Fibroblast of pulmonary artery (primary cell): ENCODE measurements at places on chromosomes 5 and 9.
A peak's percentile ranks its signal among the peaks of the same experiment; 100 is the strongest.

DNA sequence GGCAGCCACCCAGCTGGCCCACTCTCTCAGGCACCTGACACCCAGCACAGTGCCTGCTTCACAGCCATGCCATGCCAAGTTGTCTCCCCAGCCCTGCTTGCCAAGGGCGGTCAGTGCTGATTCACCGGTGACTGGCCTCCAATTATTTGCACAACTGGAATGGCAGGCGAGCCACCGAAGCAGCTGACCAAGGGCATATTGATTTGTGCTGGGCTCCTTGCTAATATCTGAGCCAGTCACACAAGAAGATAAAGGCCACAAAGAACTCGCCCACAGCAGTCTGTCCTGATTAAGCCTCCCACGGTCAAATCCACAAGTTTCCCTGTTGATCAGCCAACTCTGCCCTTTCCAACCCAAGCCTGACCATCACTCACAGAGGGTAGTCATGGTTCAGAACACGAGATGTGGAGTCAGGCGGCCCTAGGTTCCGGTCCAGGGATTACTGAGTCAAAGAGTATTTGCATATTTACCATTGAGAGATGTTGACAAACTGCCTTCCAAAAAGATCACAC is 6.4 kb upstream of the EEIG1 start:
- DNase-seq: no peak

GRCh38 chr9:124210697-124211096 is 47.1 kb upstream of the NEK6 start:
- DNase-seq: no peak

- peak; percentile 38 for DNase-seq
Measured at GRCh38 chr5:173885475-173886010, 2.6 kb upstream of the CPEB4 start.

DNA sequence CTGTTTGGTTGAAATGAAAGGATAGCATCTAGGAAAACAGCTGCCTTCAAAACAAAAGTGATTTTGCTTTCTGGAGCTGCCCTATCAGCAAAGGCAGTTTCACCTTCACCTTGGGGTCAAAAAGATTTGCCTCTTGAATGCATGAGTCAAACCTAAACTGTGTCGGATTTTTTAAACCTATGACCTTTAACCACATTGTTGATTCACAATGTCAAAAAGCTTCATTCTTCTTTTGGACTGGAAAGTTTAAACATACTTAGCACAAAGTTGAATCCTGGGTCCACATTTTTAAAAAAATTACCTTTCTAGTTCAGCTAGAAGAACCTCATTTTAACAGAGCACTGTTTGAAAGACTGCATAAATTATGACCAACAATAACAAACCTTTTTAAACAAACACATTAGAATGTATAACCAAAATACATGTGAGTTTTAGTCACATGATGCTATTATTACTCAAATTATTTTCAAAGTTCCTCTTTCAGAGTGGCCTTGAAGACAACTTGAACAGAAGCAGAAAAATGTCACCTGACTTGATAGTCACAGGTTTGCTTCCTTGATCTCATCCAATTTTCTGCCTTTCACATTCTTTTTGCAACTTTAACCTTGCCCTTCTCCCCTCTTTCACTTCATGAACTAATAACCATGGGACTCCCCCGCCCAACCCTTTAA is 109.7 kb upstream of the LHFPL2 start:
- DNase-seq: no peak

DNA sequence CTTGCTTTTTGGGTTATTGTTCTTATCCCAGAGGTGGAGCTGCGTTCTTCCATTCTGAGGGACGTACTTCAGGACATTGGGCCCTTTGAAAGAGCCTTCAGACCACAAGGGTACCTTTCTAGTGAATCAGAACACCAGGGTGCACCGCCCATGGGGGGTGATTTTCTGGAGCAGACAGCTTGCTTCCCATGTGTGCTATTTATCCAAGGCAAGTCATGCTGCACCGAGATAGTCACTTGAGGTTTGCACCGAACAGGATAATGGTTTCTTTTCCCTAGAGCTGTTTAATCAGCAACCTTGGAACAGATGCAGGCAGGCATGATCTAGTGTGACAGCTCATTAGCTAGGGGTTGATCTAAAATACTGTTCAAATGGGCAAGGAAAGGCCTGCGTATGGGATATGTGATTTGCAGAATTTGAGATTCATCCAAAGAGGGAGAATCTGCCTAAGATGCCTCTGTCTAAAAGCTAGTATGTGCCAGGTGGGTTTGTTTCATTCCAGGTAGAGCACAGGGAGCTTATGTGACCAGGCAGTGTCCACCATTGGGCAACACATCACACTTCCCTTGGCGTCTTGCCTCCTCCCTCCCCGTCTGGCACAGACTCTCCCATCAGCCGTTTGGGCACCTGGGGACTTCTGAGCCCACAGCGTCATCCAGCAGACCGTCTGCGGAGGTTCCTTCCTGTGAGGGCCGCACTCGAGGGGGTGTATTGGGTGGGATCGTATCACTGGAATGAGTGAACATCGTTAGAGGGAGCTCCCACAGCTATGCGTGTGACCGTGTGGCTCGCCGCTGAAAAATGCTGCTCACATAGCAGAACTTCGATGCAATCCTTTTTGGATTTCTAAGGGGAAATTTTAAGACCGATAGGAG is 23.0 kb downstream of the ABL1 start:
- peak; percentile 91 for DNase-seq

DNA sequence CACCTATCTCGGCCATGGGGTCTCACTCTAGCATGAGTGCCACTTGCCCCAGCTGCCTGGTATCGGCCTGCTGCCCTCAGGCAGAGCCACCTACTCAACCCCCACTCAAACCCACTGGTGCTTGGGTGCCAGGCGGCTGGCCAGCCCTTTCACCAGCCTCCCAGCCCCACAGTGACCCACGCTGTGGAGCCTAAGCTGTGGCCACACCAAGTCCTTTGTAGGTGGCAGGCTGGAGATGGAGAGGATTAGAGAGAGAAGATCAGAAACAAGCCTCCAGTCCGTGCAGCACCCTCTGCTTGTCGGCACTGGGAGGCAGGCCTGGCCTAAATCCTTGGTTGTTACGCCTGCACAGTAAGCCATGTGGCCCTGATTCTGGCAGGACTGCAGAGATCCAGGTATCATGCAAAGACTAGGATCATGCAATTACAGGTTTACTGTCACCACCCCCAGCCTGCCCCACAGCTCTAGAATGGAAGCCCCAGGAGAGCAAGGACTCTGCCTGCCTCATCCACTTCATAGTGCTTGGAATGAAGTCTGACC is 171.7 kb downstream of the COL23A1 start:
- no peak for DNase-seq

DNA sequence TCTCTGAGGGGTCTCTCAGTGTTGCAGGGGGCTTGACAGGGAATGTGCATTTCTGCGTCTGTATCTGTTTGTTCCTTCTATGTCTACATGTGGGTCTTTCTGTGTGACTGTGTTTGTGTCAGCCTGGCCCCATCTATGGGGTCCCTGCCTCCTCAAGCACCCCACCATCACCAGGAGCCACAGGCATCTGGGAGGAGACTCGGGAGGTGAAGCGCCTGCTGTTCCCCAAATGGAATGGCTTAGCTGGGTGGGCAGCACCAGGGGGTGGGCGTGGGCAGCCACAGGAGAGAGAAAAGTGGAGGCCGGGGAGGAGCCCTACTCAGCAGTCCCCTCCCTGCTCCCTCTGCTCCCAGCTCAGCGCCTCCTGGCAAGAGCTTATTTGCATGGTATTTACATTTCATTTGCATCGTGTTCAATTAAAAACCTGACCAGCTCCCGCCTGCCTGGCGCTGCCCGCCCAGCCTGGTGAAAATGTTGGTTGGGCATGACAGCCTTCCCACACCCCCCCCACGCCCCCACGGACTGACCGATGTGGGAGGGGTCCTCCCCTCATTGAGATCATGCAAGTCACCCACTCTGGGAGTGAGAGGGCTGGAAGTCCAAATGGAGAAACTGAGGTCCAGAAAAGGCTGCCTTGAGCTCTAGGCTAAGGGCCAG is 50.5 kb downstream of the CXXC5 start:
- DNase-seq: peak; percentile 71

DNA sequence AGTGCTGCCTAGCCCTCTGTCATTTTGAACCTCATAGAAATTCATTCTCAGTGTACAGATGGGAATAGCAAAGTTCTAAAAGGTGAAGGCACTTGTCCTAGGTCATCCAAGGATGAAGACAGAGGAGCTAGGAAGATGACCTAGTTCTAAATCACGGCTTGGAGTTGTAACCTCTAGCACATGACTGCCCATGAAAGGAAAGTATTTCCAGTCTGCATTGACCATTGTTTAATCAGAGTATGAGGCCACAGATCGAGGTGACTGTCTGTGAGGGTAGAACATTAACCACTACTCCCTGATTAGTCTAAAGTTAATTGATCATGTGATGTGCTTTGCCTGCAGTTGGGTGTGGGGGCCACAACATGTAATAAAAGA is 674 bp upstream of the TNFSF15 start:
- DNase-seq: no peak

GRCh38 chr5:131281133-131281867 is 17.4 kb downstream of the CDC42SE2 start:
- DNase-seq: no peak

DNA sequence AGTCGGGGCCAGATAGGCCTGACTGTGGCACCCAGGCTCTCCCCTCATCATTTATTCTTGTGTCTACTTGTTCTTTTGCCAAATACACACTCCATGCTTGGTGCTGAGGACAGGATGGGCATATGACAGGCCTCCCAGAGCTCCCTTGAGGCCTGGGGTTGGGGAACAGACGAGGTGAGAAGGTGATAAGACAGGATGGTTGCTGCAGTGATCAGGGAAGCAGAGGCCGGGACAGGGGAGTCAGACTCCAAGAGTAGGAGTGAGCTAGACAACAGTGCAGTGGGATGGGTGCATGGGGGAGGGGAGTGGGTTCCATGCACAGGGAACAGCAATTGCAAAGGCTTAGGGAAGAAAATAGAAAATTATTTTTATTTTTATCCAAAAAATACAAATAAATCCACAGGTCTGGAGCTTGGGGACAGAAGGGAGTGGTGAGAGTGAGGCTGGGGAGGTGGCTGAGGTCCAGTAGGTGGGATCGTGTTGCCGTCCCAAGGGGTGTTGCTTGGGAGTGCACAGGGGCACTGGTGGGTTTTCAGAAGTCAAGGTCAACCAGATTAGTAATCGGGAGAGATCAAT is 3.4 kb upstream of the AMBP start:
- no peak for DNase-seq

GRCh38 chr5:10162468-10162867 is 87.2 kb downstream of the ATPSCKMT start:
- no peak for DNase-seq

GRCh38 chr5:96942911-96943310 is 7.0 kb downstream of the LNPEP start:
- no peak for DNase-seq

GRCh38 chr5:32507738-32508434 is 63.3 kb upstream of the ZFR start:
- peak; percentile 81 for DNase-seq

GRCh38 chr9:108444400-108445358 is 411.1 kb downstream of the ACTL7B start:
- DNase-seq: peak; percentile 91

- DNase-seq: peak; percentile 19
Measured at GRCh38 chr5:5342784-5343183, 79.7 kb upstream of the ICE1 start.

DNA sequence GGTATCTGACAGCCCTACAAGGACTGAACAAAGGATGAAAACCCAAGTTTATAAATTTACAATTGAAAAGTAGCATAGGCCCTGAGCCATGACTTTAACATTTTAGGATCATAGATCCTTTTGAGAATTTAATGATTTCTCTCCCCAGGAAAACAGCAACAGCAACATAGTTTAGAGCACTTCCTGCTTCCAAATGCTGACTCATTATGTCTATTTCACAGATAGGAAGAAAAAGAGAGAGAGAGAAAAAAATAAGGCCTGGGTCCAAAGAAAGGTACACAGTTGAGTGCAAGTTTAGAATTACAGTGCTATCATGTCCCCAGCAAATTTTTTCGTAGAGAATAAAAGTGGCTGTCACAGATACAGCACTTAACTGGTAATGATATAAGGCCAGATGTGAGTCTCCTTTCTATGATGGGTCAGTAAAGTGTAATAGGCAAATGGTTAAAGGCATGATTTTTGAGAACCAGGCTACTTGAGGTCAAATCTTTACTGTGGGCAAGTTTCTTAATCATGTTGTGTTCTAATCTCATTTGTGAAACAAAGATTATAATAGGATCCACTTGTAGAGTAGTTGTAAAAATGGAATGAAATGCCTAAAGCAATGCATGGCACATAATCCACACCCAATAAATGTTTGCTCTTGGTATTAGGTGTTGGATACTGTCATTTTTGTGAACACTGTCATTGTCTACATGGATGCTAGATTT is 12.3 kb upstream of the PPP2R2B start:
- peak; percentile 23 for DNase-seq

- no peak for DNase-seq
Measured at GRCh38 chr5:139930406-139930805, 112.7 kb downstream of the NRG2 start.

DNA sequence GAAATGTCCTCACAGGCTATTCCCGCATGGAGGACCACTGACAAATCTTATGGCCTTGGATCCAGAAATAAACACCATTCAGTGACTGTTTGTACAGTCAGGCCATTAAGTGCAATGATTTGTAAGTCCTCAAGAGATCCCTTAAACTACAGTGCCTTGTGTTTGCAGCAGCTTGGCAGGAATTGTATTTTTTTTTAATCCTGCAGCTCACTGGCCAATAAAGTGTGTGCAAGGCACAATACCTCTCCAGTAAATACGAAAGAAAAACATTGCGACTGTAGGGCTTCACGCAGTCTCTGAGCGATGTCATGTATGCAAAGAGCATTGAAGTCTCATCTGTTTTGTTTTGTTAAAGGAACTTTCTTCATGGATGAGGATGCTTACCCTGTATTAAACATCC is 74.2 kb upstream of the TUSC1 start:
- DNase-seq: no peak

DNA sequence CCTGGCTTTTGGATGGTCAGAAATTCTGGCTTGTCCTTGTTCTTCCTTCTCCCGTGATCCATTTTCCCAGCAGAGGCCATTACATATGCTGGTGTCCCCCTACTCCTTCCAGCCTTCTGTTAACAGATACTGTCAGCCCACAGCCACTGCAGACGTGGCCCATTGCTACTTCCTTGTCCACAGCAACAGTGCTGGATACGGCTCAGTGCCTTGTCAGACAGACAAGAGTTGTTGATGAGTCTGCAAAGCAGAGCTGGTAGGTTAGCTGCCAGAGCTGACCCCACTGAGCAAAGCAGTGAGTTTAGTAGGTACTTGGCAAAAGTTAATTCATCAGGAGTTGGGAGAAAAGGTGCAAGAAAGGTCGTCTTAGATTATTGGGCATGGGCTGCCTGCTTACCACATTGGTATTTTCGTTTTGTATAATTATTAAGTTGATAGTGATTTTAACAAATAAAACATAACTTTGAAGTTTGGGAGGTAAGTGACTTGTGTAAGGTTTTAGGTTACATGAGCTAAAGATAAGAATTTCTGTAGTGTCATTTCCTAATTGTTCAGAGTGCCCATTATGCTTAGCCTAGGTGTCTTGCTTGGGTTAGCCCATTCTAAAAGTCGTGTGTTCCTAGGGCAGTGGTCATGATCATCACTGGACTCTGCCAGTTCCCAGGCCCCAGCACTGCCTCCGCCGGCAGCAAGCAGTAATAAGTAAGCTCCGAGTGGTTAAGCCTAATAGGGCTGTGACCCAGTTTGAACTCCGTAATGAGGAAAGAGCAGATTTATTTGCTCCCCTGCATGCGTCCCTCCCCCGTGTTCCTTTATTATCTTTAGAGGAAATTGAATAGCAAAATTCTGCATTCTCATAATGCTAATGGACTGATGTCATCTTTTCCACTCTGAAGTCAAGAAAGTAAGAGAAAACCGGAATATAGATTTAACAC is 292.0 kb downstream of the FANCC start:
- peak; percentile 96 for DNase-seq
